ENCODE measurements at places on chromosomes 6 and 20.
A peak's percentile ranks its signal among the peaks of the same experiment; 100 is the strongest.

GRCh38 chr20:21569586-21569985, 55.7 kb upstream of the NKX2-2 start:
- no peak for DNase-seq

- peak; percentile 92 for DNase-seq
Observed at GRCh38 chr20:2386516-2387179, 5.9 kb downstream of the TGM6 start.

GRCh38 chr6:28807682-28808280, 116.0 kb downstream of the TRIM27 start:
- DNase-seq = peak; percentile 80

DNA sequence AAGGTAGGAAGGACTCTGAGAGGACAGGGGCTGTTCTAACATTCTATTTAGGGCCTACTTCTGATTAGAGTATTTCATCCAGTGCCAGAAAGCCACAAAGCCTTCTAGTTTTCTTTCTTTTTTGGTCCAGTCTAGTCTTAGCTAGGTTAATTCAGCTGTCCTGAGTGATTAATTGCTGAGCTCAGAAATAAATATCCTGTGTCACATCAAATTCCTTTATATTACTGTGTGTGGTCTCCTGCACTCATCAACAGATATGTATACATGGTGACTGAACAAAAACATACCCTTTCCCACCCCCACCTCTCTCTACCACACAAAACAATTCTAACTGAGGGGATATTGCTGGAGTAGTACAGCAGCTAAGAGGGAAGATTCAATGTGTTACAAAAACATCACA, 601.5 kb upstream of the NRSN1 start:
- DNase-seq = no peak

DNA sequence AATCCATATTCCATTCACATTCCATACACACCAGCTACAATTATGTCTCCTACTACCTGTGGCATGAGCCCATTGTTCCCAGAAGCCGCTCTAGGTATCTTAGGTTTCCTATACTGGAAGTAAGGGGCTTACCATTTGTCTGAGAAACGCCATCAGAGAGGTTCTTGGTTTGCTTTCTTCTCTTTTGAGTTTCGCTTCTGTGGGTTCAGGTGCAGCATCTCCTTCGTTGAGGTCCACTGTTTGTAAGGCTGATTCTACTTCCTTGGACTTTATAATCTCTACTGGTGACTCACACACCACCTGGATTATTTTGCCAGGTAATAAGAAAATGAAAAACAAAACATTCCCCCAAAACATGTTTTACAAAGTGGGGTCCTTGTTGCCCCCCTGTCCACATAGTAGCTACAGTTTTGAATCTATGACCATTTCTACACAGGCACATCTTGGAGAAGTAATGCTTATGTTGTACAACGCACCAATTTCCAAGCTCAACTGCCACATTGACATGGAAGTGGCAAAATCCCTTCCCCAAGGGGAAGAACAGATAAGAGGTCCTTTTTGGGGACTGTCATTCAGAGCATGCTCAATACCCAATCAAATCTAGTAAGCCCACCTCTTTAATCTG, 103.5 kb downstream of the BCAS1 start:
- DNase-seq = no peak

- DNase-seq = no peak
Observed at GRCh38 chr6:93496548-93496947, 77.2 kb upstream of the EPHA7 start.

- peak; percentile 28 for DNase-seq
Observed at GRCh38 chr20:37095108-37095598, 644 bp downstream of the RBL1 start.

DNA sequence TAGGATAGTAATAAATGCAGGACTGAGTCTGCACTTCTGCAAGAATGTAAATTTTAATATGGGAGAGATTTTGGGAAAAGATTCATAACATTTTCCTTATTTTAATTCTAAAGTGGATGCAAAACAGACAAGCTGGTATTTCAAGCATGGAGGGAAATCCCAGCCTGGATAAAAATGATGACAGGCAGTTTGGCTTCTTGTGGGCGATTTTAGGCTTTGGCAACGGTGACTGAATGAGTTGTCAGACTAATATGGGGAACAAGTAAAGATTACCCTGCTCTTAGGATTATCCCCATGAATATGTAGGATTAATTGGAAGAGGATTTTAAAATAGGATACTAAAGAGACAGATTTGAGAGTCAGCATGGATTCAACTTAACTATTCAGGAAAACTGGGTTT, 21.0 kb downstream of the OGFRL1 start:
- no peak for DNase-seq

DNA sequence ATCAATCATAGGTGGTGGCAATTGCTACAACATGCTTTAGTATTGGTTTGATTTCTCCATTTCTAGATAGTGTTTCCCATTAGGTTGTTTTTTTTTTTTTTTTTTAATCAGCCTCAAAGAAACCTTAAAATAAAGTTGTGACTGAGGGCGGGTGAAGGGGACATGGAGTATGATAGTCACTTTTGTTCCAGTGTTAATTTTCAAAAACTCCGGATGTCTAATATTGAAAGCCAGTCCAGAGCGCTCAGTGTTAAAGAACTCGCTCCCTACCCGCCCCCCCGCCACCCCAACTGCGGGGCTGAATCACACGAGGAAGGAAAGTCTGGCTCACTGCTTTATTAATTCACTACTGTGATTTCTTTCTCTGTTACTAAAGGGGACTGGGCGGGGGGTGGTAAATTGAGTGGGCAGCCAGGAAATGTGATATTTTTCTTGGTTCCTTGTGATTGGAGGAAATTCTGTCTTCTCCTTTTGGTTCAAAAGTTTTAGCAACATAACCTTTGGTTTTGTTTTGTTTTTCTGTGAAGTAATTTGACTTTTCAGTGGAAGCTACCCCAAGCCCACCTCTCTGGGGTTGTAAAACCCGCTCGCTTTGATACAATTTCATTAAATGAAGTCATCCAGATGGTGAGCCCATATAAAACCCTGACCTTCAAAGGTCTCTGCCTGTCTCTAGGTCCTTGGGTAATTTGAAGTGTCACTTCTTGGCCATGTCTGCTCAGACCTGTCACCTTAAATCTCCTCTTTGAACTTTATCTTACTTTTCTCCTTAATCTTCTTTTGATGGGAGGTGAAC, 38.0 kb downstream of the TNFAIP3 start:
- peak; percentile 49 for DNase-seq

DNA sequence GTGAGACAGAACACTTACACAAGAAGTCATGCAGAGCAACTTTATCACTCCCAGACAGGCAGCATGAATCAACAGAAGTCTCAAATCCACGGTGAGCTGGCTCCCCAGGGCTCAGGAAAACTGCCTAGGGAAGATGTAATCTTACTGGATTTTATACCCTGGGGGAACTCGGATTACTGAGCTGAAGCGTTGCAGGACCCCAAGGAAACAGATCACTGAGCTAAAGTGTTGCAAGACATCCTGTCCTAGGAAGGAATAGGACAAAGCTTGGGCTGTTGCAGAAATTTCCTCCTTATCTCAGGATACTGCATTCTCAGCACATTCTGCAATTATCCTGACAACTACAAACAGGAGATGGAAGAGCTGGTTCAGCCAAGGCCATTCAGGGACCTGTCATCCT, 224.8 kb downstream of the TFAP2A start:
- DNase-seq = peak; percentile 58
